Breast epithelium (tissue), 4 donors: ENCODE measurements at places on chromosomes 4 and X.

- DNase-seq = no peak
These were observed 238.1 kb downstream of the INPP4B start for GRCh38 chr4:142607976-142608375.

- no peak for DNase-seq
These were observed 30.2 kb downstream of the CLDN2 start for GRCh38 chrX:106950381-106950780.

- no peak for DNase-seq
These were observed 209.4 kb upstream of the UGT8 start for GRCh38 chr4:114389070-114389685.

DNA sequence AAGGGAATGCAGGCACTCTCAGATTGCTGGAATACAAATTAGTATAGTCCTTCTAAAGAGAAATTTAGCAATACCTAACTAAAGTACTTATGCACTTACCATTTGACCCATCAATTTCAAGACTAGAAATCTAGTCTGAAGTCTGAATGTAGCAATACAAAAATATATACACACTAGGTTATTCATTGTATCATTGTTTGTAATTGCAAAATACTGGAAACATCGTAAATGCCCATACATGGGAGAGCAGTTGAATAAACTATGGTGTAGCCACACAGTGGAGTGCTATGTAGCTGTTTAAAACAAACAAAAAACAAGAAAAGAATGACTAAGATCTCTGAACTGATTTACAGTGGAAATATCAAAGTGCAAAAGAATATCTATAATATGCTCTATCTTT, 346.4 kb downstream of the ZNF674 start:
- no peak for DNase-seq

DNA sequence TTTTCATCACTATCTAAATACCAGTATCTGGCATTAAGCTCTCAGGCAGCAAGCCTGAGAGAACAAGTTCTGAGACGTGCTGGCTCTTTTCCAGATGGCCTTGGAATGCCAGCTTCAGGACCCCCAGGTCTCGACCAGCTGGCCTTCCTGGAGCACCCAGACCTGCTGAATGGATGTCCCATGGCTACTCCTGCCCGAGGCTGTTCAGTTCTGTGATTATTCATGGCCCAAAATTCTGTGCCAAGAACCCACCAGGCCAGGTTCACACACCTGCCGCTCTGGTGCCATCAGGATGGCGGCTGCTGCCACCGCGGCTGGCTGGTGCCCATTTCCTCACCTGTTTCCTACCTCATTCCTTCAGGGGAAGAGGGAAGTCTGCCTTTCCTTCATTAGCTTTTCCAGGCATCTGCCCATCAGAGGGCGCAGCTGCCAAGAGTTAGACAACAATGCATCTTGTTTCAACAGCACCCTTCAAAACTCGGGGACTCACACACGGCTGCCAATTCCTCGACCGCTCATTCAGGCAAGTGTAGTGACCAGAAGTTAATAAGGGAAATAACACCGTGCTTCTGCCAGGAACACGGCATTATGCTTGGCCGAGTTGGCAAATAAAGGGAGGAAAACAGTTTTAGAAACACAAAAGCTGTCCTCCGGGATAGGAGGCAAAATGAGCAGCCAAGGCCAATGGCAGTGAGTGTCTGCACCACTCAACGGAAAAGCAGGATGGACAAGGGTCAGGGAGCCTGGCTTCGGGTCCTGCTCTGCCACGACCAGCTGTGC, 173.8 kb downstream of the NSUN7 start:
- no peak for DNase-seq

- no peak for DNase-seq
These were observed 36.9 kb upstream of the SH3KBP1 start for GRCh38 chrX:19924285-19924684.

GRCh38 chr4:109629775-109630174, 69.7 kb downstream of the MCUB start:
- DNase-seq = no peak

DNA sequence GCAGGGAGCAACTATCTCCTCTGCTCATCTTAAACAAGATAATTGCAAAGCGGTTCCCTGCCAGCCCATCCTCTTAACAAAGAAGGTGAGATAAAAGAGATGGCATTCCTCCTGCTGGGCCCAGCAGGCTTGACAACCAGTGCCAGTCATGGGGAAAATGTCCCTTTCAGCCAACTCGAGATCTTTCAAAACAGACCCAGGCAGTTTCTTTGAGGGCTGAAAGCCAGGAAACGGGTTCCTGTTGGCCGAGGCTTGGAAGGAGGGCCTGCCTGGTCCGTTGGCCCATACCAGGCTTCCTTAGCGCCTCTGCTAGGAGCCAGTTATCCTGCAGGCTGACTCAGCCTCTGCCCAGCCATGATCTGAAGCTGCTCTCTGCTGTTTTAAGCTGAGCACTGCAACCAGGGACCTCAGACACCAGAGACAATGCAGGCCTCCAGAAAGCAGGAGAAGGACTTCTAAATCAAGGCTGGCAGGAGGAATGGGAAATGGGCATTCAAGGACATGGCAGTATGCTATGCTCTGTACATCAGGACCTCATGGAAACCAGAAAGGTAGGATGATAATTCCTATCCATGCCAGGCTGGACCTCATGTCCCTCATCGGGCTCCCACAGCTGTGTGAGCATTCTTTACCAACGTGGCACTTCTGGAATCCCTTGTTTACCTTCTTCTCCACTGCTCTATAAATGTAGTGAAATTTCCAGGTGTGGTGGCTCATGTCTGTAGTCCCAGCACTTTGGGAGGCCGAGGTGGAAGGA, 42.4 kb upstream of the SLC2A9 start:
- DNase-seq = no peak

DNA sequence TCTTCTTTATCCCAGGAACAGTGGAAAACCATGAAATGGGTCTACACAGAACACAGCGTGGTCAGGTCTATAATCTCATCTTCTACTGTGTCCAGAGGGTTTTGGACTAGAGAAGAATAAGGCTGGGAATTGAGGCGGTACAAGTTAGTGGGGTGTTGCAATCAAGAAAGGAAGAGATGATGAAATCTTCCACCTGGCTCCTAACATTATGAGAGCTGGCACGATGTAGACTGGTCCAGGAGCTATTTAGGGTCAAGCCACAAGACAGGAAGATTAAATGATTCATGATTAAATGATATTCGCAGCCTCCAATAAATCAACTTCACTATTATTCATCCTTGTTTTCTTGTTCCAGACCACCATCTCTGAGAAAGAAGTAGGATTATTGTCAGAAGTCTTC, 88.0 kb downstream of the ARSF start:
- no peak for DNase-seq

DNA sequence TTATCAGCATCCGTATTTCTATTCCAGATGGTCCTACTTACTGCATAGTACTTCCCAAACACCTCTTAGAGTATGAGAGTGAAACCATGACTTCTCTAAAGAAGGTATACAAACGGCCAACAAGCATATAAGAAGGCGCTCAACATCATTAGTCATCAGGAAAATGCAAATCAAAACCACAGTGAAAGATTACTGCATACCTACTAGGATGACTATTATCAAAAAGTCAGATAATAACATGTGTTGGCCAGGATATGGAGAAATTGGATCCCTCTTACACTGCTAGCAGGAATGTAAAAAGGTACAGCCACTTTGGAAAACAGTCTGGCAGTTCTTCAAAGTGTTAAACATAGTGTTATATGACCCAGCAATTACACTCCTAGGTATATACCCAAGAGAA, 215.3 kb upstream of the CXorf66 start:
- no peak for DNase-seq

GRCh38 chr4:86043755-86044592, 315.9 kb downstream of the MAPK10 start:
- no peak for DNase-seq
